ENCODE measurements at places on chromosomes 3 and 15.

DNA sequence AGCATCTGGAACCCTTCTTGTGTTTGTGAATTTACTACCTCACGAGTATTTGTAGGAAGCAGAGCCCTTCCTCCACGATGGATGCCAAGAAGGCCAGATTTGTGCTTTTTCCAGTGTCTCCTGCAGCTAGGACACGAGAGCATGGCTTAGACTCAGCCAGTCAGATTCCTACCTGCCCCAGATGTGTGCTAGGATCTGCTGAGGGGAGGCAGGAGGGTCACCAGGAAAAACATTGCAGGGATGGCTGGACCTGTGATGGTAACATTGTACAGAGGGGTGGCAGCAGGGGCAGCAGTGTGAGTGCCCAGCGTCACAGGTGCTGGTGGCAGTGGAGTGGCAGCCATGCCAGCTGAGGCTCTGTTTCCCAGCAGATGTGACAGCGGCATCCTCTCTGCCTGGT lies 285.3 kb downstream of the FAM43A start:
- DNase-seq, result no peak

GRCh38 chr15:60592371-60593169 lies 113.6 kb upstream of the ICE2 start:
- DNase-seq, result peak; percentile 55

DNA sequence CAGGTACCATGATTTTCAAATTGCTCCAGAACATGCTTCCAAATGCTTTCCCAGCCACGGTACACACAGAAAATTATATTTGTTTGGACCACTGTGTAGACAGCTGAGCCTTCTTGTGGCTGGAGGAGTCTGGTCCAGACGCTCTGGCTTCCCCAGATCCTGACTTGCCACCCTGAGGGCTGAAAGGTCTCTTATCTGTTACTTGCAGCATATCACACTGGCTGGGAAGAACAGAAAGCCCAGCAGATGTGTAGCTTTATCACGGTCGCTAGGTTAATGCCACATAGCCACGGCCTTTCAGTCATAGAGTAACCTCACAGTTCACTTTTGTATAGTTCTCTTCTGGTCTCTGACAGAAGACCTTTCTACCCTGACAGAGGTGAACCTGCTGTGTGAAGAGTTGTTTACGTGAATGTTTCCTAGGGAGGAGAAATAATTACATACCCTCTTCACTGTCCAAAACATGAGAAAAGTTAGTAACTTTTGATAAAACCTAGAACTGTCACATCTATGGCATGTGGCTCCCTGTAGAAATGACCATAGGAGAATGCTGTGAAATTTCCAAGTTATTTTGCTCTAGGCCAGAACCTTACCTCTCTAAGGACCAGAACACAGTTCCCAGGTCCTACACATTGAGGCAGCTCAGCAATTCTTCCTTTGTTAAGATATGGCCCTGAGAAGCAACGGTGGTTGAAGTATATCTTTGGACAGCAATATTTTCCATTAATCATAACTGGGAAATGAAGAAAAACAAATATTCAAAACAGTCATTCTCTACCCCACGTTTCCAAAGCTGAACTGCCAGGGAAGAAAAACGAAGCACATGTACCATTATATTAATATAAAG lies 15.8 kb upstream of the STIMATE start:
- DNase-seq, result no peak

GRCh38 chr3:194612221-194612620 lies 21.0 kb downstream of the TMEM44 start:
- no peak for DNase-seq

GRCh38 chr3:109071350-109072142 lies 46.4 kb downstream of the MORC1 start:
- DNase-seq, result peak; percentile 9

GRCh38 chr3:193174140-193174539 lies 66.9 kb upstream of the PLAAT1 start:
- DNase-seq, result peak; percentile 11

GRCh38 chr15:66936861-66937582 lies 128.4 kb upstream of the SMAD3 start:
- no peak for DNase-seq

DNA sequence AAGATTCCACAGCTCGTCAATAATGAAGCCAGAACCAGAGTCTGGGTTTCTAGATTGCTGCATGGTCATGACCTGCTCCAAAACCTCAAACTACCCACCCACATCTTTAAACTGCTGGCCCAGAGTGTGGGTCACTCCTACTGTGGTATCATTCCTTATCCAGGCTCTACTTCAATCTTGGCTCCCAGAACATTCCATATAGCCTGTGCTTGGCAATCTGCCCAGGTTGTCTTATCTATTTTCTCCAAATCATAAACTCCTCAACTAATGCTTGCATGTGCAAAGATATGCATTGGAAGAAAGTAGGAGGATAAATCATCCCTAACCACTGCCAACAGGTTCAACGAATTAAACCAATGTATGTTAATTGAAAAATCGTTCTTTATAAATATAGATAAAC lies 169.7 kb downstream of the ANXA2 start:
- DNase-seq, result no peak

DNA sequence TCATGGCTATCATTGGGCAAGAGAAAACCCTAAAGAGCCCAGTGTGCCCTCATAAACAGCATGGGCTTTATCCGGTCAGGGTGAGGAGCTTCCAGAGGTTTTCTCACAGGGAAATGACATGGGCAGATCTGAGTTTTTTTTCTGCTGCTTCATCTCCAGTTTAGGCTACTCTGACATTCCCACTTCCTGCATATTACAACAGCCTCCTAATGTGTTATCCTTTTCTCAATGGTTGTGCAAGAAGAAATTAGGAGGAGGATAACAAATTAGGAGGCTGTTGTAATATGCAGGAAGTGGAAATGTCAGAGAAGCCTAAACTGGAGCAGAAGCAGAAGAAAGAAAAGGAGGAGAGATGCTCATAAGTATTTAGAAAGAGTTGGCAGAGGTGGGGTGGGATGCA lies 175.6 kb downstream of the MTHFS start:
- DNase-seq, result no peak

GRCh38 chr3:190192739-190193138 lies 72.0 kb upstream of the P3H2 start:
- DNase-seq, result peak; percentile 38

DNA sequence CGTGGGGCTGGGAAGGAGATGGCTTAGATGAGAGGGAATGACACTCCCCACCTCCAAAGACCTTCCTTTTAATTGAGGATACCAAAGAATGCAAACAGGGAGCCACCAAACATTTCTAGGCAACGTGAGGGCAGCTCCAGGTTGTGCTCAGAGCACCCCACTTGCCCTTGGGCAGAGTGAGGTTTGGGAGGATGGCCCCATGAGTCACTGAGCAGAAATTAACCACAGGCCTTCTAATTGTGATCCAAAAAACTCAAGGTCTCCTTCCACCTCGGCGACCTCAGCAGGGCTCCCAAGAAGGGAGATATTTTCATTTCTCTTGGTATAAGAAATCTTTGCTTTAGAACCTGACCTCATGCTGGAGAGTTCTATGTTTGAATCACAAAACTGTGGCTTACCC lies 305.0 kb upstream of the TPM1 start:
- peak; percentile 48 for DNase-seq

- DNase-seq, result no peak
Measured at GRCh38 chr3:196886144-196886543, 18.4 kb downstream of the SENP5 start.

GRCh38 chr3:150300852-150301517 lies 107.1 kb upstream of the TSC22D2 start:
- peak; percentile 83 for DNase-seq
